Stimulated activated CD8-positive, alpha-beta memory T cell treated with anti-CD3 and anti-CD28 coated beads, Interleukin-4, amount 100 ng/mL, for 1 hour (primary cell): ENCODE measurements at places on chromosomes 2 and 18.

DNA sequence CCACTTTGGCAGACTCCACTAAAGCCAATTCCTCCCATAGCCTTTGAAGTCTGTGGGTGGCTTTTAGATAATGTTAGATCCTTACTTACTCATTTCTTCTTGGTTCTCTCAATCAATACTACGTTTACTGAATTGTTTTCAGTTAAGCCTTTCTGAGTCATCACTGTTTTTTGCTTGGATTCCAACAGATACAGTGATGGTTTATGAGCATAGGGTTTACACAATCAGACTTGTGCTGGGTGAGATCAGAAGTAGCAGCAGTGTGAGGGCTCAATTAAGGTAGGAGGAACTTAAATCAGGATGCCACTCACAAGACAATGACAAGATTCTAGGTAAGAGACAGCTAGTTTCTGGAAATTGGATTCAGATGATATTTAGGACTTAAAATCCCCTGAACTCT is 297.7 kb upstream of the DOK6 start:
- DNase-seq, result no peak

GRCh38 chr2:212968284-212969081 is 182.9 kb downstream of the IKZF2 start:
- DNase-seq, result no peak

DNA sequence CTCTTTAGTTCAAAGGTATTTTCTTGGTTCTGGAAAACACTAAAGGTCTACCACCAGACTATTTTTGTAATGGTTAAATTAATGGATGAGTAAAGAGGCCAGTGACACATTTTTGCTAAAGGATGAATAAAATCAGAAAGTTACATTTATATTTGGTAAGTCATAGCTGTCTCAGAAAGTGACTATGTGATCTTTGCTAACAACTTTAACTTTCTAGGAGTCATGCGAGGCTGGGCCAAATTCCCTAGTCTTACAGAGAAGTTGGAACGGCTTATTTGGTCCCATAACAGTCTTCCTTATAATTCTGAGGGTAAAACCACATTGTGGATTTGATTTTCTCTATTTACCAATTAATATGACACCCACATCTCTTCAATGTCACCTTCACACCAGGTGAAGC is 198.1 kb downstream of the PDE1A start:
- DNase-seq, result no peak

- no peak for DNase-seq
Measured at GRCh38 chr2:169546756-169547155, 26.9 kb downstream of the FASTKD1 start.

- no peak for DNase-seq
Measured at GRCh38 chr2:8624855-8625398, 56.9 kb upstream of the ID2 start.

GRCh38 chr2:241573741-241574140 is 15.2 kb downstream of the BOK start:
- no peak for DNase-seq

- no peak for DNase-seq
Measured at GRCh38 chr2:10665833-10666232, 23.9 kb downstream of the NOL10 start.

- no peak for DNase-seq
Measured at GRCh38 chr2:88711289-88711688, 19.8 kb downstream of the RPIA start.

DNA sequence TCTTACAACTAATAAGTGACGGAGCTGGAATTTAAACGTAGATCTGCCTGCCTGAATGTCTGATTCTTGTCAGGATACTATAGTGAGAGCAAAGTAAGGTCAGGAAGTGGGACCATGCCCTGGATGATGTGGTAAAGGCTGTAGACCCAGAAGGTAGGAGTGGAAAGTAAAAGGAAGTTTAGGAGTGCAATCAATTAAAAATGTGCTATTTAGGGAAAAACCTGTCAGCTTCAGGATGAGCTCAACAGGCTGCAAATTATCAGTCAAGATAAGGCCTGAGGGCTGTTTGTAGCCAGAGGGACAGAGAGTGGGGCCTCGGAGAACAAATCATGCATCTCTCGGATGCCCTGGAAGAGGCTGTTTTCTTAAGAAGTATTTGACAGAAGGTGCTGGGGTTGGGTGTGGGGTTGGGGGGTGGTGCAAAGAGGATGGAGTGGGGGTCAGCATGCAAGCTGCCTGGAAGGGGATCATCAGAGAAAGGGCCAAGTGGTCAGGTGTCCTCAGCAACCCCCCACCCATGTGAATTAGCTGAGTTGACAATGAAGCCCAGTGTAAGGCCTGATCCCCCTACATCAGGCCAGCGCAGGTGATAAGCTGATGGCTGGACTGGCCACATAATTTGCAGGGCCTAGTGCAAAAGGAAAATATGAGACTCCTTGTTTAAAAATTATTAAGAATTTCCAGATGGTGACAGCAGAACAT is 53.2 kb upstream of the MAPRE3 start:
- no peak for DNase-seq

- no peak for DNase-seq
Measured at GRCh38 chr2:95278051-95278471, 3.8 kb downstream of the PROM2 start.

- no peak for DNase-seq
Measured at GRCh38 chr18:37270038-37270665, 295.4 kb downstream of the CELF4 start.

DNA sequence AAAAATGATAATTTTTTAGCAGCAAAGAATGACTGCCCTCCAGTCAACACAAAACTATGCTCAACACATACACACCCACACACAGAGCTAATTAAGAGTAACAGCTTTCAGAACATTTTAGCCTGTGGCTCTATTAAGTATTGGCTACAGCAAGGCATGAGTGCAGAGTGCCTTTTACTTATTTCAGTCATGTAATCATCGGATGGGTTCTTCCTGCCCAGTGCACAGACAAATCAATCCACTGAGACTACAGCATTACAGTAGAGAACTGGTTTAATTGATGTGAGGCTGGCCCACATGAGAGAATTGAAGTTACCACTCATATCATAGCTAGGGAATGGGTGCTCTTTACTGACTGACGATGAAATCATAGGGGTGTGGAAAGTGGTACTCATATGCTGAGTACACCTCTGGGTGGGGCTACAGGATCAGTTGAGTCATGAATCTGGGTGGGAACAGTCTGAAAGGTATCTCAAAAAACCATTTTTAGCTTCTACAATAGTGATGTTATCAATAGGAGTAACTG is 241.0 kb downstream of the FSIP2 start:
- DNase-seq, result no peak

GRCh38 chr2:98043101-98043500 is 43.9 kb upstream of the VWA3B start:
- no peak for DNase-seq

DNA sequence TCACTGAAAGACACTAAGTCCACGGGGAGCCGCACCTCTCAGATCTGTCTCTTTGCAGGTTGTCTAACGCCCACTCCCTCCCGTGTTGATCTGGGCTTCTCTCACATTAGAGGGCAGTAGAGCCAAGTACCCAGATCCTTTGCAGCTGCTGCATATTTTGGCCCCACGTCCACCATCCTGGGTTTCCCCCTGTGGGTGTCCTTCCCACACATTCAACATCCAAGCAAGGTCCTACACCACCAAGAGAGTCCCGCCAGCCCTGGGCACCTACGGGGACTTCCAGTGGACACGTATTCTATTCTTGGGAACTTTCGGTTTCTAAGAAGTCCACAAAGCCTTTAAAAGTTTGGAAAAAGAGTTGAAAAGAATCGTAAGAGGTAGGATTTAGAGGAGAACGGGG is 116.6 kb downstream of the ATL2 start:
- DNase-seq, result no peak

DNA sequence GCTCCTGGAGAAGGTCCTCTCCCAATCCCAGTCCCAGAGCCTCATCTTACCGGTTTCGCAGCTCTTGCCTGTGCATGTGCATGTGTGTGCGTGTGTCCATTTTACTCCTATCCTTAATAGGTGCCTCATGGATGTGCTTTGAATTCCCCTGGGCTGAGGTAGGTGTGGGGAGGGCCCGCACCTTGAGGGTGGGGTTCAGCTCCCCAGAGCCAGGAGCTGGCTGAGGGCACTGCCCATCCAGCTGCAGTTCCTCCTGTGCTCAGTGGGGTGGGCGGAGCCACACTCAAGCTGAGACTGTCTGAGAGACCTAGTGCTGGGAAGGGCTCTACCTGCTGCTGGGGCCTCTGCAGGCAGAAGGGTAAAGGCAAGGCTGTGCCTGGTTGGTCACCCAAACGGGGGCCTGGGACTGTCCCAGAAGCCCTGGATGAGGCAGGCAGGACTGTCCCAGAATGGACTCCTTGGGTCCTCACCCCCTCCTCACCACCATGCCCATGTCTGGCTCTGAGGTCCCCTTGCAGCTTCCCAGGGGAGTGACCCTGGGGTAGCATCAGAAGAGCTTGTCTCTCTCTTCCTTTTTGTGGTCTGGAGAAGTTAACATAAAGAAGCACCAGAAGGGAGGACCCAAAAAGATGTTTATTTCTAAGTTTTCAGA is 8.9 kb downstream of the GDF7 start:
- DNase-seq, result no peak

DNA sequence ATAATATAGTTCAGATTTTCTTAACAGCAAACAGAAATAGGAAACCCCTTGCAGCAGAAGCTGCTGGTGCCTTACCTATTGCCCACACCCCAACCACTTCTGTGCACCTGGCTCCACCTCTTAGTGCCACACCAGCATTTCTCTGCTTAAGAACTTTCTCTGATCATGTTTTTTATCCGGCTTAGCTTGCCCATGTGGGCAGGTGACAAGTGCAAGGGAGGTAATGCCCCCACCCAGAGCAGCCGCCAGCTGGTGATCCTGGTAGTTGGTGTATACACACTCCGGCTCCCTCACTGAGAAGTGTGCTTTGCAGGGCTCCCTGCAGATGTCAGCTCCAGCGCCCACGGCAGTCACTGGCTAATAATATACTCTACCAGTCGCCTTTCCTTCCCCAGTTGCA is 126.3 kb downstream of the ALPK2 start:
- DNase-seq, result no peak

- no peak for DNase-seq
Measured at GRCh38 chr2:1557467-1557820, 144.2 kb downstream of the TPO start.

DNA sequence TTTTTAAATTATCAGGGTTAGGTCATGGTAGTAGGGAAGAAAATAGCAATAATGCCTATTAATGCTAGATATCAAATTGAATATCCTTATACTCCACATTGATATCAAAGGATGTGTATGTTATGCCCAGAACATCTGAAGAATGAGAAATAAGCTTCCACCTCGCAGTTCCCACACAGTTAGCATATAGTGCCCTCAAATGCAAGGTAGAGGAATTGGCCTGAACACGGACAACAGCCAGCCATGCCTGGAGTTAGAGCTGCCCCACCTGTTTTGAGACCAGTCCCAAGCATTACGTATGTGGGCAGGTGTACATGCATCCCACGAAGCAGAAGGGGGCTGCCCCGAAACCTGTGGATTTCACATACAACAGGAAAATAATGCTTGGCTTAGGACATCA is 79.6 kb downstream of the SUMO1 start:
- DNase-seq, result no peak

DNA sequence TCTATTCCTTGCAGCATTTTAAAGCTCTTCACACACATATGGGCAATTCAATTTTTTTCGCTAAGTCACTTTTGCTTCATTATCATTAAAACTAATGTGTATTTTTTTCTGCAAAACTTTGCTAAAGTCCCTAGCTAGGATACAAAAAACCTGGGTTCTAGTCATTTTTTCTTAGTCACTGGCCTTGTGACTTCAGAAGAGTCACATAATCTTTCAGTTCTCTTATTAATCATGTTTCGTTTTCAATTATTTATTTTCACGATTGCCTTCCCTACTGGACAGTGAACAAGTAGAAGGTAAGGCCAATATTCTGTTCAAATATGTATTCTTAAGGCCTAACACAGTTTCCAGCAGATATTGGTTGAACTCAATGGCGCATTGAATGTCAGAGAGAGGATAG is 60.9 kb upstream of the CYRIA start:
- no peak for DNase-seq

DNA sequence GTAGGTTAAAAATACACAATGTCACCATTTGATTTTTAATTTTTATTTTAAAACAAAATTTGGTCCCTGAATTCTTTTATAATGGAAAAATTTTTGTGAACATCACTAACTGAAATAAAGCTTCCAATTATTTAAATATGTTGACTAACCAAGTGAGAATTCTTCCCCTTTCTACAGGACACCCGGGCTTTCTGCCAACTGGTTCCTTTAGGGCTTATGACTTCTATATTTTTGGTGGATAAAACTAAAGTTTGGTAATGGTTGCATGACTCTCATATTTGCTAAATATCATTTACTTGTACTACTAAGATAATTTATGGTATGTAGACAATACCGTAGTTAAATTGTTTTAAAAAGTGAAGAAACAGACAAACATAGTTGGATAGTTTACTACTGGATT is 291.0 kb upstream of the DOK6 start:
- no peak for DNase-seq

DNA sequence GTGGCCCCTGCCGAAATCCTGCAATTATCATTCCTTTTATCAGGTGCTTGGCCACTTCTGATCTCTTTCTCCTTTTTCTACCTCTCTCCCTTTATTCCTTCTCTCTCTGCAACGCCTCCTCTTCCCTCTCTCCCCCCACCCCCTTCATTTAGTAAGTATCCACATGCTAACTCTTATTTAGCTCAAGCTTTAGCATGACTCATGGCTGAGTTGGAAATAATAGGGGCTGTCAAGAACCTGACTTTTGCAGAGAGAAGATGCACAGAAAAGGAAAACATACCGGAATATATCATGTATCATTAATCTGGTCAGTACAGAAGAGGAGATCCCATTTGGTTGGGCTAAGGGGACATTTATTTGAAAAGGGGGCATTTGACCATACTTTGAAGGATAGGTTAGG is 33.1 kb downstream of the FAM171B start:
- DNase-seq, result no peak

- peak; percentile 82 for DNase-seq
Measured at GRCh38 chr2:131105156-131105949, at the start of gene PLEKHB2. Gene PLEKHB2 (plus strand): TSS chr2:131105336. CDS start chr2:131120942, 15,606 bp downstream.

DNA sequence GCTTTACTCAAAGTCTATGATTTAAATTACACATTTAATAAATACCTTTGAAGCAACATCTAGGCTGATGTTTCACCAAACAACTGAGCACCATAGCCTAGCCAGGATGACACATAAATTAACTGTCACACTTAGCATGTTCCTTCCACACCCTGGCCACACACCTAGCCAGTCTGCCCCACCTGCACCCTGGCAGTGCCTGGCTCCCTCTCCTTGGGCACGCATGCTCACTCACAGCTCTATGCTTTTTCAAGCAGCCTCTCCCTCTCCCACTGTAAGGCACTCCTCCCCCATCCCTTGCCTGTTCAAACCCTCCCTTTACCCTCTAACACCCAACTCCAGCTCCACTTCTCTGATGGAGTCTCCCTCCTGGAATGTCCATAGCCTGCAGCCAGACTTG is 357.6 kb upstream of the KLHL29 start:
- no peak for DNase-seq

GRCh38 chr2:3476985-3477327 is 42.4 kb downstream of the ADI1 start:
- DNase-seq, result no peak

GRCh38 chr18:79460481-79461300 is 65.0 kb downstream of the NFATC1 start:
- no peak for DNase-seq
